ENCODE measurements at places on chromosomes 16 and 17.

- no peak for DNase-seq
Measured at GRCh38 chr17:74227271-74228080, 14.1 kb downstream of the TTYH2 start.

- DNase-seq = no peak
Measured at GRCh38 chr17:17675925-17676534, 5.2 kb upstream of the RAI1 start.

- no peak for DNase-seq
Measured at GRCh38 chr16:85474621-85475217, 138.4 kb upstream of the GSE1 start.

DNA sequence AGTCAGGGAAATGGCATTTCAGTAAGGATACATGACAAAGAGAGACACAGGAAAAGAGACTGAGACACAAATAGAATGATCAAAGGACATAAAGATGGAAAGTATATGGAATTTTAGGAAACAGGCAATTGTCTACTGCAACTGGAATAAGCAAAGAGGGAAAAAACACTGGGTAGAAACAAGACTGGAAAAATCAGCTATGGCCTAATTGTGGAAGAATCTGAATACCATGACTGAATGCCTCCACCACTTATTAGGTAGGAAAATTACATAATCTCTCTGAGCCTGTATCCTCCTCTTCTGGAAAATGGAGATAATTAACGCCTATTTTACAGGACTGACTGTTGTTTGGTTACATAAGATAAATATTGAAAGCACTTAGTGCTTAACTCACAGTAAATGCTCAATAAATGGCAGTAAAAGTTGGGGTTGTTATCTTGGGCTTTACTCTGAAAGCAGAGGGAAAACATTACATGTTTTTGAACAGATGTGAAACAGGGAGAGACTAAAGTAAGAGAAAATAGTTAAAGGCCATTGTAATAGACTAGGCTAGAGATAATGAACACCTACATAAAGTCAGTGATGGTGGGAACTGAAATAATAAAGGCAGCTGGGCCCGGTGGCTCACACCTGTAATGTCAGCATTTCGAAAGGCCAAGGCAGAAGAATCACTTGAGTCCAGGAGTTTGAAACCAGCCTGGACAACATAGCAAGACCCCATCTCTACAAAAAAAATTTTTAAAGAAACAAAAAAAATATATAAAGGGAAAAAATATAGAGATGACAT, 63.5 kb upstream of the C17orf78 start:
- DNase-seq = no peak

- DNase-seq = no peak
Measured at GRCh38 chr17:28500712-28501379, 5.3 kb upstream of the FOXN1 start.

DNA sequence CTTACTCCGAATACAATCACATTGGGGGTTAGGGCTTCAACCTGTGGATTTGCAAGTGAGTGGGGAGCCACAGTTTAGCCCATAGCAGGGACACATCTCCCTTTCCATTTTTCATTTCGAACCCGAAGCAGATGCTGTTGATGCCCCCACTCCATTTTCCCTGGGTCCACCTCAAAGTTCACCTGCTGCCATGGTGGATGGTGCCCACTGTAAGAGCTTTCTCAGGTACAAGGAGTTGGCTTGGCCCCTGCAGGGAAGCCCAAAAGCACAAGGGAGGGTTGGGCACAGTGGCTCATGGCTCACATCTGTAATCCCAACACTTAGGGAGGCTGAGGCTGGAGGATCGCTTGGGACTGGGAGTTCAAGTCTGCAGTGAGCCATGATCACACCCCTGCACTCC, 51.8 kb downstream of the SNX20 start:
- no peak for DNase-seq

DNA sequence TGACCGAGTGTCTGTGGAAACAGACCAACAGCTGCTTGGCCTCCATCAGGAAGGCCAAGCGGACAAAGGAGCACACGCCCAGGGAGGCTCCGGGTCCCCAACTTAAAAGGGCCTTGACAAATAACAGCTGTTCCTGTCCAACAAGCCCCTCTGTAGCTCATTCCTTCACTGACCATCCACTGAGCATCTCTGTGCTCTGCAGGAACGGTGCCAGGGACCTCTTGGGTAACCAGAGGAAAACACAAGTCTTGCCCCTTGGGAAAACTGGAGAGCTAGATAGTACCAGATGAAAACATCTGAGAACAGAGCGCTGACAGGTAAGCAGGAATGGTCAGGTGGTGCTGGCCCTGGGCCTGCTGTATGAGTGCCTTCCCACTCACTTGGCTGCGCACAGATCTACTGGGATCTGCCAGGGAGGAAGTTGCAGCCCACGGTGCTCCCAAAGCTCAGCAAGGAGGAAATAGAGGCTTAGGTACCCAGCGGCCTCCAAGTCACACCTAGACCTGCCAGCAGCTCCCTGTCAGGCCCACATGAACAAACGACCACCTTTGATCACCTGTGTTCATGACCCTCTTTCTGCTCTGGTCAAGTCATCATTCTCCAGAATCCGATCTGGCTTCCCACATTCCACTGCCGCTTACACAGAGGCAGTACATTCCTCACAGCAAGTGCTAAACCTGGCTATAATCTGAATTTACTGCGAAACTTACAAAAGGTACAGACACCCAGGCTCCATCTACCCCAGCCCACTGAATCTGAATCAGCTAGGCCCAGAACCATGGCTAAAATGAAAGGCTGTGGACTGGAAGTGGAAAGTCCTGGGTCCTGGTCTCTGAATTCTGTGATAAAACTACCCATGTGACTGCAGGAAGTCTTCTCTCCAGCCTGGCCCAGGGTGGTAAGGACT, 12.5 kb downstream of the DCAKD start:
- DNase-seq = no peak

- DNase-seq = no peak
Measured at GRCh38 chr16:46688101-46688653, 801 bp downstream of the VPS35 start.

GRCh38 chr17:47063475-47063874, 84.4 kb upstream of the RPRML start:
- DNase-seq = no peak

- no peak for DNase-seq
Measured at GRCh38 chr17:907725-908124, 71.9 kb downstream of the NXN start.

DNA sequence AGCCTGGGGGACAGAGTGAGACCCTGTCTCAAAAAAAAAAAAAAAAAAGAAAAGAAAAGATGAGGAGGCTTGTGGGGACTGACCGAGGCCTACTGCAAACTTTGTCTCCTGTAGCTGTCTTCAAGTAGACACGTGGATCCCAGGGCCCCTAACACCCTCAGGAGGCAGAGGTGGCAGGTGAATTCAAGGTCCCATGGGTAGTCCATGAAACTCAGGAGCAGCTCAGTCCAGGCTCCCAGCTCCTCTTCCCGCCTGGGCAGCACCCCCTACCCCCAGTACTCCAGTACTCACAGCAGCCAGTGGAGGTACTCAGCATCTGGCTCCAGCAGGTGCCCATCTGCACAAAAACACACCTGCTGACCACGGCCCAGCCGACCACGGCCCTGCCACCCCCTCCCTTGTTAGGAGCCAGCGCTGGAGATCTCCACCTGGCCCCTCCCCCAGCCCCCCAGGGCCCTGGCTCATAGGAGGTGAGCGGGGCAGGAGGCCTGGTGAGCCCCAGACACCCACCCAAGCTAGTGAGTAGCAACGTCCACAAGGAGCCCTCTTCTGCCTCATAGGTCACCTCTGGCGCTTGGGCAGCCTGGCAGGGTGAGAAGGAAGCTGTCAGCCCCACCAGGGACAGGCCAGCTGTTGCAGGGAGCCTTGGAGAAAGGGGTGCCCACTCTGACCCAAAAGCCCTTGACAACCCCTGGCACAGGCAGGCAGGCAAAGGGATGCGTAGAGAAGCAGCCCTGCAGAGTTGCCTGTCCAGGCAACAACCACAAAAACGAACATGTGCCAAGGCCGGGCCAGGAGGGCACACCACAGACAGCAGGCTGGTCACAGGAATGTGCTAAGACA, 3.8 kb downstream of the MRPL38 start:
- DNase-seq = no peak

DNA sequence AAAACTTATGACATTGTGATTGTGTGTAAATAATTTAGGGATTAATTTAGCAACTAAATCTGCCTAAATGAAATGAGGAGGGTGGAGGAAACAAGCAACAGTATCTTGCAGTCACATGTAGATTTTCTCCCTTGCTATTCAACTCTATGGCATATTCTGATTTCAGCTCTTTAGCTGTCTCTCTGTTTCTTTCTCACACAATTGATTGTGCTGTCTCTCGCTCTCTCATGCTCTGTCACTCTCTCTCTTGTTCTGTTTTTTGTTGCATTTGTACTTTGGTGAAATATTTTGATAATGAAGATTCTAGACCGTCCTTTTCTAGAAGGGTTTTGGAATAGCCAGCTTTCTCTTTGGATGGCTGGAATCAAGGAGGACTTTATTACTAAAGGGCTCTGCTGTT, 70.6 kb downstream of the BCAS3 start:
- no peak for DNase-seq

DNA sequence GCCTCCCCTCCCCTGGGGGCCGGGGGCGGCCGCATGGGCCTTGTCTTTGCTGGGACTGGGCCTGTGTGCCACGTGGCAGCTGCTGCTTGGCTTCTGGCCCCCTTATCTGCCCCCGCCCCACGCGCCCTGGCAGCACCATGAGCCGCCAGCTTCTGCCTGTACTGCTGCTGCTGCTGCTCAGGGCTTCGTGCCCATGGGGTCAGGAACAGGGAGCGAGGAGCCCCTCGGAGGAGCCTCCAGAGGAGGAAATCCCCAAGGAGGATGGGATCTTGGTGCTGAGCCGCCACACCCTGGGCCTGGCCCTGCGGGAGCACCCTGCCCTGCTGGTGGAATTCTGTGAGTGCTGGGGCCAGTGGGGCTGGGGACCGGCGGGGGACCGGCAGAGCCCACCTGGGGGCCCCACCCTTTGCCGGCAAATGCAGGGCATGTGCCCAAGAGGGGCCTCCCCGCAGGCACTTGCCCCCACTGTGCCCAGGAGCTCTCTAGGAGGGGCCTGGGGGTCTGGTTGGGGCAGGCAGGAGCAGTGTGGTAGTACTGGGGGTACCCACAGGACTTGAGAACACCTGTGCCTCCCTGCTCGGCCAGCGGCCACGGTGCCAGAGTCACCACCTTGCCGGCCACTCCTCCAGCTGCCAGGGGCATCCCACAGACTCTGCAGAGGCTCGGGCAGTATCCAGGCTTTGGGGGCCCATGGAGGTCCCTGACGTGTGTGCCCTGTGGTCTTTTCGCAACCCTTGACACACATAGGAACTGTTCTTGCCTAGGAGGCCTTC, at the start of gene PDIA2:
TSS of gene PDIA2 (plus strand) at position 132 of the 773 bp plus-strand sequence. CDS start at position 138, 6 bp downstream.
- no peak for DNase-seq

DNA sequence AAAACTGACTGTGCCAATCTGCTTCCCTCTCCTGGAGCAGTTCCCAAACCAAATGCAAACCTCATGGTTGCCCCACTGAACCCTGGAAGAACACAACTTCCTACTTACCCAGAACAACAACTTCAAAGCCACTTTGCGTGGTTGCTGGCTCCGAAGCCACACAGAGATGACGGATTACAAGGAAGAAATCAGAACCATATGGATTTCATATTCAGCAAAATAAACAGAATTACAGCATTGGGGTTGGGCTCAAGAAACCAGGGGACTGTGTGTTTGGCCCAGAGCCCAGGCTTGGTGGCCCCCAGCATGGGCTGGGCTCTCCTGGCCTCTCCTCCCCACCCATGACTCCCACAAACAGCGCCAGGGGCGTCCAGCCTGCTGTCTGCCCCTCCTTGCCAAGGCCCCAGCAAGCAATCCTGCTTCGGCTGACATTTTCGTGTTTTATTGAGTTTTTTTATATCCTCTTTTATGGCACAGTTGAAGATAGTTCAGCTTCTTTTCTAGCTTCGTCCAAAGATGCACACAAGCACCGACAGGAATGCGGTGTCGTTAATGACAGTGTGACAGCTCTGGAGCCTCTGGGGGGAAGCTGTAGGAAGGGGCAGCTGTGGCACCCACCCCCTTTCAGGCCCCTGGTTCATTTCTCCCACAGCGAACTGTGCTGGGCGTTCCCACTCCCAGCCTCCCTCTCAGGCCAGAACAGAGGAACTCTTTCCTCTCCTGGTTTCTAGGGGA, 137.1 kb downstream of the GAS7 start:
- DNase-seq = no peak

DNA sequence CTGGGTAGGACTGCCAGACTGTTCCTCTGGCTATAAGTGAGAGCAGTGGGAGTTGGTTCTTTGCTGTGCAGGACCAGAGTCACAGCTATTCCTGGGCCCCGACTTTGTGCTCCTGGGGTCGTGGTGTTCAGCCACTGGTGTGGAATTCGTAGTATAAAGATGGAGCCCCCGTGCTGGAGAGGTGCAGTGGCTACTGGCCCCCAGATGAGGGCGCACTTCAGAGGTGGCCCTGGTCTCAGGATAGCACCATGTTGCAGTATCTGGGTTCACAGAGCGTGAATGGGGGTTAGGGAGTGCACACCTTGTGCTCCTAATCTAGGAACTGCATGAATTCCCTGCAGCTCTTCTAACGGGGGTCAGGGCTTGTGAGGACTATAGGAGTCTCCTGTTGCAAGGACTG, 21.1 kb downstream of the TANC2 start:
- DNase-seq = no peak

DNA sequence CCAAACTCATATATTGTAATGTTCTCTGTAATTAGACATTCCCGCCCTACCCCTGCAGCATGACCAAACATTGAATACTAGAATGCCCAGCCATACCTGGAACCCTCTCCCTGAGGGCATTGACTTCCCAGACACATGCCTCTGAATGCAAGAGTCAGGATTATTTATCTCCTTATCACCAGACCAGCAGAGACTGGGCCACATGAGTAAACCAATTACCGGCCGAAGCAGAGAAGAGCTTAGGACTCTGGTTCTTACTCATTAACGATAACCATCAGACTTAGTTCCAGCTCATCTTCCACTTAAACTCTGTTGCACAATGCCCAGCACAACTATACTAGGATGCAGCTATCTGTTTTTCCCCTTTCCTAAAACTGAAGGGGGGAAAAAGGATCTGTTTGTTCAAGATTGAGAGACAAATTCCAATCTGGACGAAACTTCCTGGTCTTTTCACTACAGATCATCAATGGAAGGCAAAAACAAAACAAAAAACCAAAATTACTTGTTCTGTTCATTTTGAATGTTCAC, 88.2 kb upstream of the CORO6 start:
- DNase-seq = no peak

DNA sequence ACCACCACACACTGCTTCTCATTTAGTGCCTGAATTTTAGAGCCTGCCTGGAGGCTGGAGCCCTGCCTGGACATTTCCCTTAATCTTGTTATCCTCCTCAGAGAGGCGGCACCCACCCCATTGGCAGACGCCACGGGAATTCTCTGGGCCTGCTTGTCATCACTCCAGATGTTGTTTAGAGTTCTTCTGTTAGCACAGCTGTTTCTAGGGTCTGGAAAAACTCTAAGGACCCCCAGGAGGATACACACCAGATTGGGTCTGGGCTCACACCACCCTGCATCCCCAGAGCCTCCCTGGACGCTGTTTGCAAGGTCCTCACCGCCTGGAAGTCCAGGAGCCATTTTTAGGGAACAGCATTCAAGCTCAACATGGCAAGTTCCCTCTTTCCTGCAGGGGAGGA, 565 bp upstream of the XAF1 start:
- DNase-seq = no peak
